ENCODE measurements at places on chromosomes 7 and 10.

DNA sequence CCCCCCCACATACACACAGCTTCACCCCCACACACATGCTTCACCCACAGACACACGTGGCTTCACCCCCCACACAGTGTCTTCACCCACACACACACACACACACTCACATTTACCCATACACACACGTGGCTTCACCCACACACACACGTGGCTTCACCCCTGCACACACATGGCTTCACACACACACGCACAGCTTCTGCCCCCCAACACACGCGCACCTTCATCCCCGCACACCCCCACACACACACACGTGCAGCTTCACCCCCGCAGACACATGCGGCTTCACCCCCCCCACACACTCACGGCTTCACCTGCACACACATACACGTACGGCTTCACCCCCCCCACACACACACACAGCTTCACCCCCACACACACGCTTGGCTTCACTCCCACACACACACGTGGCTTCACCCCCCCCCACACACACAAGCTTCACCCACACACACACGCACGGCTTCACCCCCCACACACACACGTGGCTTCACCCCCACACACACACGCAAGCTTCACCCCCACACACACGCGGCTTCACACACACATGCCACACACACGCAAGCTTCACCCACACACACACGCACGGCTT is 82.4 kb downstream of the NKX6-2 start:
- DNase-seq = no peak

GRCh38 chr10:499991-500390 is 189.5 kb downstream of the DIP2C start:
- no peak for DNase-seq

DNA sequence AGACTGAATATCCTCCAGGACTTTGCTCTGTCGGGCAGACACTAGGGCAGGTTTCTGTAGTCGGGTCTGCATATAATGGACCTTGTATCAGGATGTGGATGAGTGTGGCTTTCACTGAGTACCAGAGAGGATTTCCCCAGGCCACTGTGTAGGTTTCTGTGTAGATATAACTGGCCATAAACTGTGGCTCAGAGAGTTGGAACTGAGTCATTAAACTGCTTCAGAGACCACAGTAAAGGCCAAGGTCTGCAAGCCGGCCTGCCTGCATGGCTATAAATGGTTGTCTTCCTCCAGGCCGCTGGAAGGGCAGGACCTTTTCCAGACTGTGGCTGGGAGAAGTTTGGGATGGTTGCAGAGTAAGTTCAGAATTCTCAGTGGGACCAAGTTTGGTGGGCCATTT is 16.9 kb downstream of the ZNF92 start:
- DNase-seq = no peak

DNA sequence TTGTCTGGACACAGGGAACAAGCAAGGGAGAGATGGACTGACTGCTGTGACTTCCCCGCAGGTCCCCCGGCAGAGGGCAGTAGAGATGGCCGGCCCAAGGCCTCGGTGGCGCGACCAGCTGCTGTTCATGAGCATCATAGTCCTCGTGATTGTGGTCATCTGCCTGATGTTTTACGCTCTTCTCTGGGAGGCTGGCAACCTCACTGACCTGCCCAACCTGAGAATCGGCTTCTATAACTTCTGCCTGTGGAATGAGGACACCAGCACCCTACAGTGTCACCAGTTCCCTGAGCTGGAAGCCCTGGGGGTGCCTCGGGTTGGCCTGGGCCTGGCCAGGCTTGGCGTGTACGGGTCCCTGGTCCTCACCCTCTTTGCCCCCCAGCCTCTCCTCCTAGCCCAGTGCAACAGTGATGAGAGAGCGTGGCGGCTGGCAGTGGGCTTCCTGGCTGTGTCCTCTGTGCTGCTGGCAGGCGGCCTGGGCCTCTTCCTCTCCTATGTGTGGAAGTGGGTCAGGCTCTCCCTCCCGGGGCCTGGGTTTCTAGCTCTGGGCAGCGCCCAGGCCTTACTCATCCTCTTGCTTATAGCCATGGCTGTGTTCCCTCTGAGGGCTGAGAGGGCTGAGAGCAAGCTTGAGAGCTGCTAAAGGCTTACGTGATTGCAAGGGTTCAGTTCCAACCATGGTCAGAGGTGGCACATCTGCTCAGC is 6.0 kb downstream of the CYREN start:
- DNase-seq = no peak

DNA sequence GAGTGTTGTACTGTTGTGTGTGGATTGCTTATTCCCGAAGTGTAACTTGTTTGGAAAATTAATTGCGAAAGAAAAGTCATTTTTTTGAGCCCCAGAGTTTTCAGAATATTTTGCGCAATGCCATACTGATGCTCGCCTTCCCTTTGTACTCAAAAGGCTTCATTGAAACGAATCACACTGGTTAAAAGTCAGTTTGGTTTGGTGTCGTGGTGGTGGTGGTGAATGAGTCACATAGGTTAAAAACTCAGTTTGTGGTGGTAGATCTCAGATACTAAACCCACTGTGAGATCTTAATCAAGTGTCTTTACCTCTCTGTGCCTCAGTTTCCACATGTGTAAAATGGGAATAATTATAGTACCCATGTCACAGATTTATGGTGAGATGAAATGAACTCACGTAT is 61.1 kb upstream of the IL6 start:
- DNase-seq = no peak

- no peak for DNase-seq
These were observed 296.5 kb upstream of the PITRM1 start for GRCh38 chr10:3468919-3469638.

DNA sequence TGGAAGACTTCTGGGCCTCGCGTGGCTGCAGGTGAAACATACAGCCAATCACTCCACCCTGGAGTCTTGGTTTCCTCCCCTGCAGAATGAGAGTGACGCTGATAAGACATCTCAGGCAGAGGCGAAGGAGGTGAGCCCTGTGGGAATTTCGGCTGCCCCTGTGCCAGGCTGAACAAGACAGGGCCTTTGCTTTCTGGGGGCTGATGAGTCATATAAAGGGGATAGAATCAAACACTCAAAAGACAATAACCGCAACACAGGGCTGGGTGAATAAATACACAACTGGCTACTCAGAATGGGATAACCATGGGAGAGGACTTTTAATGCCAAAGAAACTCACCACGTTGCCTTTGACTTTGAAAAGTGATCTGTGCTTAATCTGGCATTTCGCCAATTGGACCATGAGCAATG is 143.8 kb downstream of the KCNMA1 start:
- DNase-seq = no peak

DNA sequence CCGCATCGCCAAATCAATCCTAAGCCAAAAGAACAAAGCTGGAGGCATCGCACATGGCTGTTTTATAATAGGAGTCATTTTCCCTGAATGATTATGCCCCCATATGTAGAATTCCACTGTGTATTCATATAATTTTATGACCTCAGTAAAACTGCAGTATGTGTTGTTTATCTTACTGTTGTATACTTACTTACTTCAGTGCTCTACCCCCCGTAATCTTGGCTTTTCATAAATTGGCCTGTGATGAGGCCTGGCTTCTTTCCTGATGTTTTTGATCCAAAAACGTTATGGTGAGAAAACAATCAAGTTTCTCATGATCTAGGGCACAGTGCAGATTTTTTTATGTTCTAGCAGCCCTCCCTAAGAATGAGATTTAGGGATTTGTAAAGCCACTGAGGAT is 306.4 kb upstream of the FZD1 start:
- DNase-seq = no peak

DNA sequence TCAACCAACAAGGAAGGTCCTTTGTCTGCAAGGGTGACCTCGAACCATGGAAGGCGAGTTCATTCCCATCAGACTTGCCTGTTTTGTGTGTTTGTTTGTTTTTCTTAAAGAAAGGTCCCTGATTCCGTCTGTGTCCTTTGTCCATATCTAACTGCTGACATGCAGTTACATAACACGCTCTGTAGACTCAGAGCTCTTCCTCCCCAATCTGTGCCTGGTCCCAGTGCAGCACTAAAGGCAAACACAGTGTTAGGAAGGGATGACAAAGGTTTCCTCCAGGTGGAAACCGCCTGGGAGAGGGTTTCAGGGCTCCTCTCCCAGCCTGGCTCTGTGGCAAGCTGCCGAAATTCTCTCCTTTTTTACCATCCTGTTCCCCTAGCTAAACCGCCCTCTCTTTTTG is 13.4 kb downstream of the JCAD start:
- no peak for DNase-seq

DNA sequence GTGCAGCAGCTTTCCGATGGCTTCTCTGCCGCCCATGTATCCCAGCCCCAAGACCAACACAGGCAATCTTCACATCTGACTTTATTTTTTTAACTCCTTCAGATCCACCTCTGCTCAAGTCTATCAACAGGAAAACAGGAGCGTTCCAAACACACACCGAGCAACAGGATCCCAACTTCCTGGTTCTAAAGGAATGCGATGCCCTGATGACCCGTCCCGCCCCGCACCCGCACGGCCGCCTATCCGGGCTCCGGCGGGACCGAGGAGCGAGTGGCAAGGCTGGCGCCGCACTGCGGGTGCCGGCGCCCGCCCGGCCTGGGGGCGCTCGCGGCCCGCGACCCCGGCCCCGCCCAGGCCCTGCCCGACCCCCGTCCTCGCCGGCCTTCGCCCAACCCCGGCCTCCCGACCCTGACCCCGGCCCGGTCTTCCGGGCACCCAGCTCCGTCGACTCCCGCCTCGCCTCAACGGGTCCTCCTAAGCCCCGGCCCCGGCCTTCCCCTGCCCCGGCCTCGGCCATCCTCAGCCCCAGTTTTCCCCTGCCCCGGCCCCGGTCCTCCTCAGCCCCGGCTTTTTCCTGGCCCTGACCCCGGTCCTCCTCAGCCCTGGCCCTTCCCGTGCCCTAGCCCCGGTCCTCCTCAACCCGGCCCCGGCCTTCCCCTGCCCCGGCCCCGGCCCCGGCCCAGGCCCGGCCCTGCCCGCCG is 730 bp downstream of the LARP4B start:
- no peak for DNase-seq

DNA sequence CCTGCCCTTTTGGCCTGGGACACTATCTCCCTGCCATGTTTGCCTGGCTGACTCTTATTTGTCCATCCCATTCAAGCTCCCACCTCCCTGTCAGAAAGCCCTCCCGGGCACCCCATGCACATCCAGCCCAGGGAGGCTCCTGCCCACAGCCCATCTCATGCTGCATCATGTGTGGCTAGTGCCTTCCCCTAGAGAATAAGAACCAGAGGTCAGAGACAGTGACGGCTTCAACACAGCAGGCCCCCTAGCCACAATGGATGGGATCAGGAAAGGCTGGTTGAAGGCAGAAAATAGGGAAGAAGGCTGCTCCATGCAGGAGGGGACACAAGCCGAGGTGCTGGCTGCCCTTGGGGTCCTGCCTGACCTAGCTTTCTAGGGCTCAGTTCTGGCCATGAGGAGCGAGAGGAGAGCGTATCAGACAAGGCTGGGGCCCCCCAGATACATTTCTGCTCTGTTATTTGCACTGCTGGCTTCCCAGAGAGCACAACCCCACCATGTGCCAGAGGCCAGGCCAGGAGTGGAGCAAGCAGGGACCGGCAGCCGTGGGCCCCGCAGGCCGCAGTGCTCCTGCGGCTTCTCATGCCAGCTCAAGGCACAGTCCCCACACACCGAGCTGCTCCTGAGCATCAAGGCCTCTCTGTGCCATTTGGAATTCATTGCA is 161.1 kb upstream of the ZMIZ1 start:
- no peak for DNase-seq

- DNase-seq = no peak
These were observed 10.6 kb downstream of the LRIT2 start for GRCh38 chr10:84214612-84215235.

DNA sequence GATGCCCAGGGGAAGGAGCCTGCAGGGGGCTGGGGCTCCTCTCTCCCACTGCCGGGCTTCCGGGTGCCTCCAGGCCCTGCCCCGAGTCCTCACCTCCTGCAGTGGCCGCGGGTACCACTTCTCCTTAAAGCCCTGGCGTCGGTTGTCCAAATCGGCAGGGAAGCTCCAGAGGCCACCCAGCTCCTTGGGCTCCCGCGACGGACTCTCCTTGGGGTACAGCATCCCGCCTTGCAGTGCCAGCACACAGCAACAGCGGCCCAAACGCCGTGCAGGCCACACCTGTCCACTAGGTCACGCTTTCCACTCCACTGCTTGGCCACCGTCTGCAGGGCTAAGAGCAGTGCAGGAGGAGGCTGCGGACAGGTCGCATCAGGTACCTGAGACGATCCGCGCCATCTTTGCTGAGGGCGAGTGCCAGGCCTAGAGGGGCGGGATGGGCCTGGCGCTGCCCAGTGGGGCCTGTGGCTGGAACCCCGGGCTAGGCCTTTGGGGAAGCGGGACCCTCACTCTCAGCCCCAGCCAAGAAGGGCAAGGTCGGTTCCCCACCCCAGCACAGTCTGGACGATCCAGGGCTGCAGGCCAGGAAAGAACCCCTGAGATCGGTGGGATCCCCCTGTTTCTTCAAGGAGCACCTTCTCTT is 47.7 kb upstream of the ZNF479 start:
- no peak for DNase-seq

DNA sequence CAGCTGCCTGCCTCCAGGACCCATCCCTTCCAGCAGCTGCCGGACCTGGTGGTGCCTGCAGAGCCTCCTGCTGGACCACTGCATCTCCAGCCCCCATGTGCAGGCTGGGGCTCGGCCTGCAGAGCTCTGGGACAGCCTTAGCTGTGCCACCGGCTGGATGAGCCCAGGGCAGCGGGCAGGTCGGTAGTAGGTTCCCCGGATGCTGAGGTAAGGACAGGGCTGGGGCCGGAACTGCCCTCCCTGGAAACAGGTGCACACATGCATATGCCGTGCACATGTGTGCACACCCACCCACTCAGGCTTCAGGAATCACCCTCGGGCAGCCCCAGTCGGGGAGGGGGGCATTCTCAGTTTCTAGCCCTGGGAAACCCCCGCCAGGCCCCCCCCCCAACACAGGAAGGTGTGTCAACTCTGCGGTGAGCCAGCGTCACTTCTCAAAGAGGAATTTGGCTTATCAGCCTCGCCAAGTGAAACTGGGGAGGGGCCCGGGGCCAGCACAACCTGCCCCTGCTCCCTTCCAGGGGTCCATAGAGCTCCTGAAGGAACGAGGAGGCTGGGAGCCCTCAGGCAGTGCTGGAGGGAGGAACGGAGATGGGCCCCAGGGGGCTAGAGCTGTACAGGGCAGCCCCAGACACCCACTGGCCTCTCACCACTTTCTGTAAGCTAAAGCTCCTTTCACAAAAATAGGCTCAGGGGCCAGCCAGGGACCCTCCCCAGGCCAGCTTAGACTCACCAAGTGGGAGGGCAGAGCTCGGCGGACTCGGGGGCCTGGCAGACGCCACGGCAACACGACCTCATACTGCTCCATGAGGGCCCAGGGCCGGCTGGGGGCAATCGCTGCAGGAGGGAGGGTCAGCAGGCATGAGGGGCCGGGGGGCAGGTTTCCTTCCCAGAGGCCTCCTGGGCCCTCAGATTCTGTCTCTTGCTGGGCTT is 1.7 kb downstream of the ADAM8 start:
- no peak for DNase-seq

GRCh38 chr7:39592586-39592985 is 26.4 kb downstream of the YAE1 start:
- no peak for DNase-seq

DNA sequence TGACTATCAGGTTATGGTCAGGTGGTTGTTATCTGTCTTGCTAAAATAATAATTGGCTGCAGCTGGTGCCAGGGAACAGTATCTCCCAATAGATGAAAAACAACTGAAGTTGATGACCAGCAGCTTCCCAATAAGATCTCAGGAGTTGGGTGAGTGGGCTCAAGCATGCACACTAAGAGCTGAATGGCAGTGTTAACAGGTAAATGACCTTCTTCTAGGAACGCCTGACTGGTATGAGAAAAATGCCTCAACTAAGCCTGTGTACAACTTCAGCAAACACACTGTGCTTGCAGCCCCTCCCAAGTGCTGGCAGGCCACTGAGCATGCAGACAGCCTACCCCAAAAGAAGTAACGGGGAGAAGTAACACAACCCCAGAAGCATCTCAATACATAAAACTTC is 636.9 kb downstream of the ACTR3B start:
- no peak for DNase-seq

- no peak for DNase-seq
These were observed 119.7 kb downstream of the FAM53B start for GRCh38 chr10:124624466-124624865.

All from esophagus squamous epithelium (tissue), 5 donors.